ENCODE measurements at places on chromosomes 2 and 18.

DNA sequence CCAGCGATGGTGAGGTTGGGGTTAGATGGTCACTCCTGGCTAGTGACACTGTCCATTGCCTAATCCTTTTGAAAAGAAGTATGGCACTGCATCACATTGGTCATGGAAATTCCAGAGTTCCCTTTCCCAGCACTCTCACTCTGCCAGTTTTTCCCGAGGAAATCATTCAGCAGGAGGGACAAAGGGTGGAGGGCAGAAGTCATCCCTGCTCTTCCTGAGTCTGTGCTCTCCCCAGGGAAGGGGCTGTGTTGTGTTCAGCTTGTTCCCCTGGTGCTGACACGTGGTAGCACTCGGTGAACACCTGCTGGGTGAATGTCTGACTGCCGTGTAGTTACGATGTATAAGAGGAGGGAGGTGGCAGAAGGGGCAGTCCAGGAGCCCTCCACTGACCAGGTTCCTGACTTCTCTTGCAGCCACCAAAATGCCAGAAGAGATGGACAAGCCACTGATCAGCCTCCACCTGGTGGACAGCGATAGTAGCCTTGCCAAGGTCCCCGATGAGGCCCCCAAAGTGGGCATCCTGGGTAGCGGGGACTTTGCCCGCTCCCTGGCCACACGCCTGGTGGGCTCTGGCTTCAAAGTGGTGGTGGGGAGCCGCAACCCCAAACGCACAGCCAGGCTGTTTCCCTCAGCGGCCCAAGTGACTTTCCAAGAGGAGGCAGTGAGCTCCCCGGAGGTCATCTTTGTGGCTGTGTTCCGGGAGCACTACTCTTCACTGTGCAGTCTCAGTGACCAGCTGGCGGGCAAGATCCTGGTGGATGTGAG is 21.6 kb downstream of the STEAP3 start:
- no peak for DNase-seq

DNA sequence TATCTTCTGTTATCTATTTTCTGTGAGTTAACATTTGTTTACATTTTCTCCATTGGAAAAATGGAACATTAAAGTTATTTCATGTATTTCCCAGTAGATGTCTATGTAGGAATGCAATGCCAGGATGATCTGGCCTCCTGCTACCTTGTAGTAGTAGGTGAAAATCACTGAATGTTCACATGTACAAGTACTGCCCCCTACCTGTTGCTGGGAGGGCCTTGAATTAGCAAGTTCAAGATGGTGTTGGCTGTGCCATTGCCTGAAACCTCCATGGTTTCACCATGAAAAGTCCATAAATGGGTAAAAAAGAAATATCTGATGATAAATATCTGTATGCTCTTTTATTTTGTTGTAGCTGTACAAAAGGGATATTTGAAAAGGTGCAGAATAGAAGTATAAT is 30.7 kb downstream of the XRCC5 start:
- DNase-seq, result peak; percentile 30

GRCh38 chr2:145273840-145274239 is 753.9 kb upstream of the ZEB2 start:
- no peak for DNase-seq

- no peak for DNase-seq
Observed at GRCh38 chr2:9300214-9300613, 93.6 kb downstream of the ASAP2 start.

GRCh38 chr2:55059793-55060192 is 9.5 kb upstream of the RTN4 start:
- no peak for DNase-seq

DNA sequence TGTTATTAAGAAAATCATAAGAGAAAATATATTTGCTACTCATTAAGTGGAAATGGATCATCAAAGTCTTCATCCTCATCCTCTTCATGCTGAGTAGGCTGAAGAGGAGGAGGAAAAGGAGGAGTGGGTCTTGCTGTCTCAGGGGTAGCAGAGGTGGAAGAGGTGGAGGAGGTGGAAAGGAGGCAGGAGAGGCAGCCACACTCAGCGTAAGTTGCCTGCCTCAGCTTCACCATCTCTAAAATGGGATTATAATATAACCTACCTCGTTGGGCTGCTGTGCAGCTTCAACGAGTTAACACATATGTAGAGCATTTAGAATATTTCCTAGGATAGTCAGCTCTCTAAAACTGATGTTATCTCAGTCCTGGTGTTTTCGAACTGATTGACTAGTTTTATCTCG is 4.3 kb upstream of the MYO1B start:
- no peak for DNase-seq
